ENCODE measurements at places on chromosomes 12 and 14.

GRCh38 chr12:1779783-1780182, 40.6 kb upstream of the LRTM2 start:
- ATAC-seq = peak; percentile 16

DNA sequence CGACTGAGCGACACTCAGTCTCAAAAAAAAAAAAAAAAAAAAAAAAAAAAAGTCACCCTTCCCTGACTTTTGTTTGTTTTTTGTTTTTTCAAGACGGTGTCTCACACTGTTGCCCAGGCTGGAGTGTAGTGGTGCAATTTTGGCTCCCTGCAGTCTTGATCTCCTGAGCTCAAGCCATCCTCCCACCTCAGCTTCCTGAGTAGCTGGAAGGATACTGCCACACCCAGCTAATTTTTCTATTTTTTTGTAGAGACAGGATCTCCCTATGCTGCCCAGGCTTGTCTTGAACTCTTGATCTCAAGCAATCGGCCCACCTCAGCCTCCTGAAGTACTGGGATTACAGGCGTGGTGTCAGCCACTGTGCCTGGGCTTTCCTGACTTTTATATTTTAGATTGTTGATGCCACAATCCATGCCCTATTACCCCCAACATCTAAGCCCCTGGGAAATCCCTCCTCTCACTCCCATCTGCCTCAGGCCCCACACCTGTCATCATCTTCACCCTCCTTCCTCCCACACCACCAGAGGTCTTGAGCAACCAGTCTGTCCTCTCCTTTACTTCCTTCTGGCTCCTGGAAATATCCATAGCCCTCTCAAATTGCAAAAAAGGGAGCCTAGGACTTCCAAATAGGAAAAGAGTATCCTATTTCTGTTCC, 7.8 kb downstream of the IKZF4 start:
- ATAC-seq = no peak

- no peak for ATAC-seq
Observed at GRCh38 chr14:101594511-101595148, 33.3 kb downstream of the DIO3 start.

DNA sequence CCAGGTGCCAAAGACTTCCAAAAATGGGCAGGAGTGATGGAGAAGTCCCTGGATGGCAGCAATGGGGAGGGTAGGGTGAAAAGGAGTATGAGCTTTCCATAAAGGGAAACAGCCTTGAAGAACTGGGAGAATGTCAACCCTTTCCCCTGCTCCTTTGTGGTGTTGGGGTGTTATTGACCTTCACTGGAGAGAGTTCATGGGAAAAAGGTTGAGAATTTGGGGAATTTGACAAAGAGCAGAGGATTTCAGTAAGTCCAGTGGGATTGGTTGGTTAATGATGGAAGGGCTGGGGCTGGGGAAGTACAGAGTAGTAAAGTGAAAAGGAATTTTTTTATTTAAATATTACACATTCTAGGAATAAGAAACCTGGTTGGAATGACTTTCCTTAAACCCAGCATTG, 116.6 kb downstream of the ERC1 start:
- no peak for ATAC-seq

- no peak for ATAC-seq
Observed at GRCh38 chr12:122681814-122682213, 21.3 kb downstream of the HCAR2 start.

- ATAC-seq = no peak
Observed at GRCh38 chr12:24025153-24025798, 75.8 kb upstream of the SOX5 start.

GRCh38 chr12:116556964-116557698, 2.0 kb upstream of the MAP1LC3B2 start:
- ATAC-seq = no peak

DNA sequence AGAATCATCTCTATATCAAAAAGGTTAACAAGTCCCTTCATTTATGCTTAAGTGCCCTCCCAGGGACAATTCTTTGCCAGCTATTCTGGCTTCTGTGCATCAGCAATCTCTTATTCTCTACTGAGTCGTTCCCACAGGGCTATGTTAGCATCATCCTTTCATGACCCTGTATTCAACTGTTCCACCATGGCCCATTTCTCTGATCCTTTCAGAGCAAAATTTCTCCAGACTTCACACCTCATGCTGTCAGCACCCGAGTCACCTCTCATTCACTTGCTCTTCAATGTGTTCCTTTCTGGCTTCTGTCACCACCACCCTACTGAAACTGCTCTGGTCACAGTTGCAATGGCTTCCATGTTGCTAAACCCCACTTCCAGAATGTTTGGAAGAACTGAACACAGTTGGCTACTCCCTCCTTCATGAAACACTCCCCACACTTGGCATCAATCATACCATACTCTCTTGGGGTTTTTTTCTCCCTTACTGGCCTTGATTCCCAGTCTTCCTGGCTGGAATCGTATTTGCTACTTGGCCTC, 159.5 kb upstream of the HMGA2 start:
- no peak for ATAC-seq

DNA sequence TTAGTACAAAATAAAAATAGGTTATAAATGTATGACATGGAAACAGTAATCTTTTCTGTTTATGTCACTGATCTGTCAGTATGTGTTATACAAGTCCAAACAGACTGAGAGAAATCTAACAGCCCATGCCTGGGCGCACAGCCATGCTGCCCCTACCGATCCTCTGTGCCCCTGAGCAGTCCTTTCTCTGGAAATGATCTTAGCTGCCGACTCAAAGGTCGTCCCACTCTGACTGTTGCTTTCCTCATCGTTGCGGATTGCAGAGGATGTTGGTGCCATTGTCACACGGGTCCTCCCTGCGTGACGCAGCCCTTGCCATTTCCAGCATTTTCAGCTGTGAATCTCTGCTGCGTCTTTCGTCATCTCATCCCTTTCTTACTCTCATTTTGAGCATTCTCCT, 82.9 kb upstream of the DYNC1H1 start:
- ATAC-seq = no peak

DNA sequence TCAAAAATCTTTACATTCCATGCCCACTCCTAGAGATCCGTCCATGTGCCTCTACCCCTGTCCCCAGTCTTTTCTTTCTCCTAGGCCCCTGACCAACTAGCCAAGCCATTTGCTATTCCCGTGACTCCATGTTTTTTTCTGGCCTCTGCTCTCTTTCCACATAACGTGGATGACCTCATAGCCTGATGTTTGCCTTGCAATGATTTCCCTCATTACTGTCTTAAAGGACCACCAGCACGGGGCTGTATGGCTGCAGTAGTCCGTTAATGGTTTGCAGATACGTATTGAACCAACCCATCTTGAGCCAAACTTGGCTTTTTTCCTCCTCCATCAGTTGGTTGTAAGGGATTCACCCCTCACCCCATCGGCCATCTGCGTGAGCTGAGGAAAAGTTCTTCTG, 226.0 kb downstream of the PCNX1 start:
- no peak for ATAC-seq

DNA sequence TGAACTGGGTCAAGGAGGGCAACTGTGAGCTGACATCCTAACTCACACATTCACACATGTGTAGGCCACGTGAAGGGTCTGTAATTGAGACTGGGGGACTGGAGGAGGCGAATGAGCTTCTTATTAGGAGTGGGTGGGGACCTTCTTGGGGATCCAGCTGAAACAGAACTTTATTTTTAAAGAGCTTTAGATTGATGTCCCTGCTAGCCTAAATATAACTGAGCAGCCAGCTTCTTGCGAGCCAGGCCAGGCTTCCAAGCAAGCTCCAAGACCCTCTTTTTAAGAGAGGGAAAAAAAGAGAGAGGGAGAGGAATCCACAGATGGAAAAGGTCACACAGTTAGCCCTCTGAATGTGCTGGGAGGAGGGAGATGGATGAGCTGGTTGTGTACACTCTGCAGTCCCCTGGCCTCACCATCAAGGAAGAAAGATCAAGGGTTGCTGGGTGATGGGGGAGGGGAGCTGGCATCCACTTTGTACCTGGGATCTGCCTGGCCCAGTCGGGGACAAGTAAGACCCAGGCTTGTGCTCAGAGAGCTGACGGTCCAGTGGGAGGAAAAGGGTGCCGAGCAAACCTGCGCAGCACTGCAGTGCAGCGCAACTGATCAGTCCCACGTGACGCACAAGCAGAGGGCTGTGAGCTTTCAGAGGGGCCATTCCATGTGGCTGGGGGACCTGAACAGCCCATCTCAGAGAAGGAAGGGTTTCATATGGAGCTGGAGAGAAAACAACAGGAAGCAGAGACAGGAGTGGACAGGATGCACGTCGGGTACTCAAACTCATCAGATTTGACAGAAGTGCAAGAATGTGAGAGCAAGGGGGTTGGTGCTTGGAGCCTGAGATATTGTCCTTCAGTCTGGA, 154.5 kb downstream of the ZFP36L1 start:
- no peak for ATAC-seq

DNA sequence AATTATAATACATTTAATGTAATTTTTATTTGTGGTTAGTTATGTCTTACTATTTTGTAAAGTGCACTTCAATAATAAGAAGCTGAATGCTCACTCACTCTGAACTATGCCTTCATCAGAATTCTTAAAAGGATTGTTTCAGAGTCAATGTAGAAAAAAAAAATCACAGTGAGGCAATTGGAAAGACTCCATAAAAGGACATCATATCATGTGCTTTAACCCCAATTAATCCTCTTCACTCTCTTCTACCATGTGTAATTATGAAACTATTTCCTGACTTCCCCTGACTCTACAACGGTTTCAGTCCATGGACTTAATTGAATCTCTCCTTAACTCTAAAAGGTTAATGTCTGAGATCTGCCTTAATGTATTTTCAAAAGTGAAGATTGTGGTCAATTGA, 250.4 kb upstream of the ALG10 start:
- ATAC-seq = no peak

DNA sequence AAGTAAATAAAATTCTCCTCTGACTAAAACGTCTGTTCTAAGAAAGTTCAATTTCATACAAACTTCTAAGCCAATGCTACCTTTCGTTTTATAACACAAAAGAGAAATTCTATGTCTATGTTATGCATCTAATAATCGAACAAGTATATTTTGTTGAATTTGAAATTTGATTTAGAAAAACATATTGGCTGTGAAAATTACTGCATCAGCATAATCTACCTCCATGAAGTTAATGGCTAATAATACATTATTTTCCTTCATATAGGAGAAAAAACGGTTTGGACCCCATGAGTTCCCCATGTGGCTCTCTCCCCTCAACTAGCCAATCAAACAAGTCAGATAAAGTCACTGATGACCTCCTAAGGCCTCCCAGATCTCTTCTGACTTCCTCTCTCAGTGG, 106.5 kb downstream of the KCNH5 start:
- ATAC-seq = no peak

DNA sequence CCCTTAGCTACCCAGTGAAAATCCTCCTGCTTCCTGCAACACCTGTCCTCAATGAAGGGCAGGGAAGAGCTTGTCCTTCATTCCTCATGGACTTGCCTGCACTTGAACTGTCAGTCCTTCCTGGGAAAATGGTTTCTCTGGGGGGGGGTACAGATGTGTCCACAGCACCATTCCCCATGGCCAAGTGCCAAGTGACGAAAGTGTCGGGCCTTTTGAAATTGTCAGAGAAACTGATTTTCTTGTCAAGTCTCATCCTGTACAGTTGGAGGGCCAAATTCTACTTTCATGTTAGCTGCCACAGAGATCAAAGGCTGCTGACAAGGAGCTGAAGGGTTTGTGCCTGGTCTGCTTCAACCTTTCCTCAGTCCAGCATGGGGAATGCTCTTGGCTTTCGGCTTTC, 179.5 kb upstream of the PARP11 start:
- ATAC-seq = no peak

DNA sequence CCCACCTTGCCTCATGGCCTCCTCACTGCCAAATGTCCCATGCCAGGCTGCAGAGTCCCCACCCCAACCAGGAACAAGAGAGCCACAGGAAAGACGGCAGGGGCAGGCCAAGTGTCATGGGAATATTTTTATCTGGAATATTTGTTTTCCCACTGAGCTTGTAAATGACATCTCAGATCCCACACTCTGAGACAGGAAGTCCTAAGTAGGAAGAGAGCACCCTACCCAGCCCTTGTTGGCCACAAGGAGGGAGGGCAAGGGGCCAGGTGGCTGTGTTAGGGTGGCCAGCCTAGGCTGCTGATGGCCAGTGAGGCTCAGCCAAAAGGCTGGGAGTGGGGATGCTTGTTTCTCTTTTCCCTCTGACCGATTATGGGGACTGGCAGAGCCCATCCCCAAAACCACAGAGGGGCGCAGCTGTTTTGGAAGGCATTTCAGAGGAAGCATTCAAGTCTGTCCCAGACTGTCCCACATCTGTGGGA, 7.7 kb upstream of the MEG3 start:
- no peak for ATAC-seq

DNA sequence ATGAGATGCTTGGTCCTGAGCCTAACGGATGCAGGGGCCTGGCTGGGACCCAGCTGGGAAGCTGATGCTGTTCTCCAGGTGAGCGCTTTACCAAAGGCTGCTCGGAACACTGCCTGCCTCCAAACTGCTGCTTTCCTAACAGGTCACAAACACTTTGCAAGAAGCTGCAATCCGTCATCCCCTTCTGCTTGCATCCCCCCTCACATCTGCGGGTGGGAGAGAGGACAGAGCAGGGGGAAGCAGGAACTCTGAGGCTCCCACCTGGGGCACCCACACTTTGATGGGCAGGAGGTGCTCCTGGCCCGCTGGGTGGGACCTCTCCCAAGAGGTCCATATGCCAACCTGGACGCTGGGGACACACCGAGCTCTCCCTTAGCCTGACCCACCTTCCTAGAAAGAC, 24.9 kb upstream of the PPP2R5C start:
- ATAC-seq = no peak

DNA sequence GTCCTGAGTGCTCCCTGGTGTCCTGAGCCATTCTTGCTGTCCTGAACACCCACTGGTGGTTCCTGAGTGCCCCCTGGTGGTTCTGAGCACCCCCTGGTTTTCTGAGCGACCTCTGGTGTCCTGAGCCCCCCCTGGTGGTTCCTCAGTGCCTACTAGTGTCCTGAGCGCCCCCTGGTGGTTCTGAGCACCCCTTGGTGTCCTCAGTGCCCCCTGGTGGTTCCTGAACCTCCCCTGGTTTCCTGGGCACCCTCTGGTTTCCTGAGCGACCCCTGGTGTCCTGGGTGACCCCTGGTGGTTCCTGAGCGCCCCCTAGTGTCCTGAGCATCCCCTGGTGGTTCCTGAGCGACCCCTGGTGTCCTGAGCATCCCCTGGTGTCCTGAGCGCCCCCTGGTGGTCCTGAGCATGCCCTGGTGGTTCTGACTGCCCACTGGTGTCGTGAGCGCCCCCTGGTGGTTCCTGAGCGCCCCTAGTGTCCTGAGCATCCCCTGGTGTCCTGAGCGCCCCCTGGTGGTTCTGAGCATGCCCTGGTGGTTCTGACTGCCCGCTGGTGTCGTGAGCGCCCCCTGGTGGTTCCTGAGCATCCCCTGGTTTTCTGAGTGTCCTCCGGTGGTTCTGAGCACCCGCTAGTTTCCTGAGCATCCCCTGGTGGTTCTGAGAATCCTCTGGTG, 473.1 kb downstream of the TMEM121 start:
- no peak for ATAC-seq

- ATAC-seq = no peak
Observed at GRCh38 chr14:100287202-100287997, 18.8 kb downstream of the SLC25A29 start.

All from SK-N-SH treated with all-trans-retinoic acid at 6 μM for 48 hours (cell line).